ENCODE measurements at places on chromosomes 2 and 18.

DNA sequence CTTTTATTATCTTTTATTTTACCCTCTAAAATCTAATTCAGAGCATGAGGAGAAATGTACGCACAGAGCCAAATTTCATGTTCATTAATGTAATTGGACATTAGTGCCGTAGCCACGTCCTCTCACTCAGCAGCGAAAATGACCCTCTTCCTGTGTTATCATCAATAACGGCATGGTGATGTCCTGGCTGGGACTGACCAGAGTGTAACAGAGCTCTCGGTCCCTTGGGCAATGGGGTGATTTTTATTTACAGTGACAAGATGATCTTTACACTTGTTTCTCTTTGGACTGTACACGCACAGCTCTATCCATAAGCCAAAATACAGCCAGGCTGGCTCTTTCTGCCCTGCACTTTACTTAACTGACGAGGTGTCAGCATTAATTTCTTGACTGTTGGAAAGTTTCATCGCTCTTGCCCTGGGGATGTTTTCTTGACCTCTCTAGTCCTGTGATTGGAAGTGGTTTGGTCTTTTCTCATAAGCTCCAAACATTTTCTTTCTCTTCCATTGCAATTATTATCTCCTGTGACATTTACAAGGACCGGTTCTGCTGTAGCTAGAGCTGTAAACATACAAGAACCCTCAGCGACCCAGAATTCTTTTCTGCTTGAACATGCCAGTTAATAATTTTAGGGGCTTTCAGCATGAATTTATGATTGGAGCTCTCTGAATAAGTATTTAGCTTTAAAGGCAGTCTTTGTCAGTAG, 308.0 kb upstream of the PIK3C3 start:
- DNase-seq = no peak

DNA sequence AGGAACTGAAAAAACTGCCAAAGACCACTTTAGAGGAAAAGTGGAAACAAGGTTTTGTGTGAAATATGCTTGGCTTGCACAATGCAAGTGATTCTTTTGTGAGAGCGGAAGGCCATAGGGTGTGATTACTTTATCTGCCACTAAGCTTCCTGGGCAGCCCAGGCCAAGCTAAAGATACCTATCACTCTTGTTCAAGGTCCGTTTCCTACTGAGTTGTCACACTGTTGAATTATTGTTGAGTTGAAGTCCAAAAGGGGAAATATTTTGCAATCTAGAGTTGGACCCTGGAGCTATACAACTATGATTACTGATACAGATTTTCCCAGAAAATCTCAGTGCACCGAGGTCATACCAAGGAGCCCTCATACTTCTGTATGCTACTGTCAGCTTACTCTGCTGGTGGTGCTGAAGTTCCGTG, 72.7 kb upstream of the CTAGE1 start:
- DNase-seq = no peak

DNA sequence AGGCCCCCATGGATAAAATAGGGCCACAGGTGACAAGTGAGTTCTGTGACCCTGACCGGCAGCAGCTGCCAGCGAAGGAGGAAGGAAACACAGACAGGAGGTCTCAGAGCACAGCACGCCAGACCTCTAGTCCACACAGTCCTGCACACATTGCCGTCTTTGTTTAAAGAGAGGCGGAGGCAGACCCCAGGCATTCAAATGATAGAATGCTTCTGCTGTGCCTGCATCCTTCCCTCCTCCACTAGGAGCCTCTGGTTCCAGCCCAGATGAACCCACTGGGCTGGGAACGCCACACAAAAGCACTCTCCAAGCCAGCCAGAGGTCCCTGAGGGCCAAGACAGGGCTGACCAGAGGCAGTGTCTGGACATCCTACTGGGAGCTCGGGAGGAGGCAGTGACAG, 118.7 kb downstream of the KLHL29 start:
- no peak for DNase-seq

DNA sequence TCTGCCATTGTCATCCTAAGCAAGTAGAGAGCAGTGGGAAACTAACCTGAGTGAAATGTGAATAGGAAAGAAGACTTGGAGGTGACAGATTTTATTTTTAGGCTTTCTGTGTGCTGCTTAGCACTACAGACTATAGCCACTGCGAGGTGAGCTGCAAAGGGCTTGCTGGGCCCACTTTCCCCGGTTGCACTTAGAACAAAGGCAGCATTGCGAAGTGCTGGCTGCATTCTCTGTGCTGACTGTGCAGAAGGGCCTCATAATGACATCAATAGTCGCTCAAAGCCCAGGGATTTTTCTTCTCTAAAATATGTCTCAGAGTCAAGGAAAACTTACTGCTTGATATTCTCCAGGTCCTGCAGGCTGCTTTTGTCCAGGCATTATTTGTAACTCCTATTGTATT, 592.1 kb downstream of the TDRD15 start:
- no peak for DNase-seq

DNA sequence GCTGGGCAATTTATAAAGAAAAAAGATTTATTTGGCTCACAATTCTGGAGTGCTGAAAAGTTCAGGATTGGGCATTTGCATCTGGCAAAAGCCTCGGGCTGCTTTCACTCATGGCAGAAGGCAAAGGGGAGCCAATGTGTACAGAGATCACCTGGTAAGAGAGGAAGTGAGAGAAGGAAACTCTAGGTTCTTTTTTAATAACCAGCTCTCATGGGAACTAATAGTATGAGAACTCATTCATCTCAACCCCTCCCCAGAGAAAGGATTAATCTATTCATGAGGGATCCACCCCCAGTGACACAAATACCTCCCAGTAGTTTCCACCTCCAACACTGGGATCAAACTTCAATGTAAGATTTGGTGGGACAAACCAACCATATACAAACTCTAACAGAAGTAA, 129.0 kb downstream of the EVA1A start:
- no peak for DNase-seq

DNA sequence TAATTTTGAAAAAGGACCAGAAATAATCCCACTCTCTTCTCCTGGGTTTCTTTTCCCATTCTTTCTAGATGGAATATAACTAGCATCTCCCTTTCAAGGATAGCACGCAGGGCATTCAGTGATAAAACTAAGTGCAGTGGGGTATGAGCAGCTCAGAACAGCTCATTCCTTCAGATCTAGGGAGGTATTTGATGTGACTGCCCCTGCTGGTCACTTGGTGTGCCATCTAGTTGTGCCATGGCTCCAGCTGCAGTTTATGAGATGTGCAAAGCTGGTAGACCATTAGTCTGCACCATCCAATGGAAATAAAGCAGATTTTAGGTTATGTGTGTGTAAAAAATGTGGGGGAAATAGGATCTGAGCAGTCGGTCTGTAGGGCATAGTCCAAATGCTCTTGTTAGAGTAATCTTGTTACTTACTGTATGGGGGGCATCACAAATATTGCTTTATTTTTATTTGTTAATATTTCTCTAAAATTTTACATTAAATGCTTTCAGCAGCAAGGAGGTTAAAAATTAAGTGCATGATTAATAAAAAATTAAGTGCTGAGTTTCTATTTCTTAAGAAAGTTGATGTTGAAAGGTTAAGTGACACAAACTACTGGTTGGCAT, 38.9 kb downstream of the CTAGE1 start:
- DNase-seq = no peak

- no peak for DNase-seq
These were observed 87.3 kb downstream of the HNRNPLL start for GRCh38 chr2:38515155-38516074.

DNA sequence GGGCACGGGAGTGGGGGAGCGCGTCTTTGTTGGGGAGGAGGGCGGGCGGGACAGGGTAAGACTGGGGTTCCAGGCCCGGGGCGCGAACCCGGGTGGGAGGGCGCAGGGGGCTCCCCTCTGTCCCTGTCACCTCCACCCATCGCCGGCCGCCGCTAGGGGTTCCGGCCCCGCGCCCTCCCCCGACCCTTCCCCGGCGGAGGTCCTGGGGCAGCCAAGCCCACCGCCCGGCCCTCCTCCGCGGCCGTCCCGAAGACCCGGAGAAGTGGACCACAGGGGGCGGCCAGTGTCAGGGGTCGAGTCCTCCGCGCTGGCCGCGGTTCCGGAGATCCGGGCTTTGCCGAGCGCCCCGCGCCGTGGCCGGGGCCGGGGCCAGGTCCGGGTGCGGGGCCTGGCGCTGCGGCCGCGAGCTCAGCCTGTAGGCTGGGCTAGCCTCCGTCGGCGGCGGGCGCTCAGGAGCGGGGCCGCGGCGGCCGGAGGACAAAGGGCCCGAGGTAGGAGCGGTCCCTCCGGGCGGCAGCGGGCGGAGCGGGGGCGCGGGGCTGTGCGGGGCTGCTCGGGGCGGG, 16.6 kb upstream of the E2F6 start:
- DNase-seq = no peak

DNA sequence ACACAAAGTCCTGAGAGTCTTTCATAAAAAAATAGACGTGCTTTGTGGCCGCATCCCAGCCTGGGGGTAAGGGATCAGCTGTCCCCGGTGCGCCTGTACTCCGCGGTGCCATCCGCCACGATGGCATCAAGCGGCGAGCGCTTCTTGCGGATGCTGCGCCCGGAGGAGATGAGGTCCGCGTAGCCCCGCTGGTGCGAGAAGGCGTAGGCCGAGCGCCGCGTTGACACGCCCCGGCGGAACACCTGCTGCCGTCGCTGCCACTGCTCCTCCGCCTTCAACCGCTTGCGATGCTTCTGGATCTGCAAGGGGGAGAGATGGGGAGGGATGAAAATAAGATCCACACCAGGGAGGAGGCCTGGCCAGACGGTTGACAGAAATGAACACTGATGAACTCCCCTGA, 26.8 kb upstream of the NARS1 start:
- no peak for DNase-seq

DNA sequence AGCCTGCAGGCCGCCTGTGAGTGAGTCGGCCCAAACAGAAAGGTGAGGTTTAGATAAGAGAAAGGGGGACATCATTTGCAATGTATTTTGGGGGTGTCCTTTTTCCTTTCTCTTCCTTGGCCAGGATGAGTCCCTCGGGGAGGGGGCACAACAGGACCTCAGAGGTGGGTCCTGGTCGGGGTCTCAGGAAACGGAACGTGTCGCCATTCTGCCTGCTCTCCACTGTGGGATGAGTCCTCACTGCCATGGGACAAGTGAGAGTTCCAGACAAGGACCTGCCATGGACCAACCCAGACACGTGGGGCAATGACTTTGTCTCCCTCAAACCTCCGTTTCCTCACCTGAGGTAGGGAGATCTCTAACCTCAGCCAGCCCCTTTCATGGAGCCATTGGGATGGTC, 67.9 kb upstream of the TAF1B start:
- no peak for DNase-seq

GRCh38 chr2:27806311-27807059, 35.0 kb downstream of the MRPL33 start:
- DNase-seq = no peak

GRCh38 chr2:214069254-214069653, 341.6 kb upstream of the VWC2L start:
- DNase-seq = no peak

DNA sequence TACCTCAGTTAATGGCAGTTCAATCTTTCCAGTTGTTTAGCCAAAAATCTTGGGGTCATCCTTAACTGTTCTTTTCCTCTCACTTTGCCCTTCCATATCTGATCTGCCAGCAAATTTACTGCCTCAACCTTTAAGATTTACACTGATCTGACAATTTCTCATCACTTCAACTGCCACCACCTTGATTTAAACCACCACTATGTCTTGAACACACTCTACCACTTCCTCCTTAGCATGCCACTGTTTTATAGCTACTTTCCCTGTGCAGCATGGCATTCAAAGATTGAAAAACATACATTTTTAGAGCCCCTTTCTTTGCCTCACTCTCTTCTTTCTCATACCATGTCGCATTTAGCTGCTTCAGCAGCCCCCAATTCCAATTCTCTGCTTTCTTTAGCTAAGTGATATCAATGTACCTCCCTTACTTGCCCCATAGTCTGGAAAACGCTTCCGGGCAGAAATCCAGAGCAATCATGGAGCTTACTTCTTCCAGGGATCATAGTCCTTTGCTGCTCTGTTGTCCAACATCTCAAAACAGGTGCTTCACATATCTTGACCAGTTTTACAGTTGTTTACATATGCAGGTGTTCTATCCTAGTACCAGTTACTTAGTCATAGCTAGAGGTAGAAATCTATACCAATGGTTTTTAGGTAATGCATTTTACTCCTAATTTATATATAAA, 10.9 kb downstream of the PGAP1 start:
- DNase-seq = no peak

GRCh38 chr18:6435731-6436130, 21.0 kb upstream of the L3MBTL4 start:
- DNase-seq = no peak

DNA sequence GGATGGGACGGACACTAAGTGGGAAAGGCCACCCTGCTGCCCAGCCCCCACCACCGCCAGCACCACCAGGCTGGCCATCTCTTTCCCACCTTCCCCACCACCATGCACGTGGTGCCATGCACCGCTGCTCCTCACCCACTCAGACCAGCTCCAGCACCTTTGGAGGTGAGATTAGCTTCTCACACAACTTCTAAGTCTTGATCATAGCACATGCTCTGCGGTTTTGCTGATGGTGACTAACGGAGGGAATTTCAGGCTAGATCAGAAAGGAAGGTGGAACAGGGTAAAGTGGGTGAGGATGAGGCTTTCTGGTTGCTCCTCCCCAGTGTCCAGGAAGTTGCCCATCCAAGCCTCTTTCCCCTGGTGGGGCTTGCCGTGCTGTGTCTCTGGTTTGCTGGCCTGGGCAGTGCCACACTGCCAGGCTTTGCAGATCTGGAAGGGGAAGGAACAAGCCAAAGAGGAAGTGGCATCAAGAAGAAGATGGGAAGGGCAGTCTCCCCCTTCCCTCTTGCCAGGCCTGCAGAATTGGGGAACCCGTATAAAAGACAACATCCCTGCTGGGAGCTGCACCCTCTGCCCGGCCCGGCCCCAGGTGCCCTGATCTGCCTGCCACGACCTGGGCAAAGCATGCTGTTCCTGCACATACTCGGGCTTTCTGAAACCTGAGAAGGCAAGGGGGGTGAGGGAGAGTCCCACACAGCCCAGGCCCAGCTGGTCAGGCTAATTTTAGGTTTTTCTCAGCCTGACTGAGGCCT, 44.3 kb upstream of the CAB39 start:
- no peak for DNase-seq

DNA sequence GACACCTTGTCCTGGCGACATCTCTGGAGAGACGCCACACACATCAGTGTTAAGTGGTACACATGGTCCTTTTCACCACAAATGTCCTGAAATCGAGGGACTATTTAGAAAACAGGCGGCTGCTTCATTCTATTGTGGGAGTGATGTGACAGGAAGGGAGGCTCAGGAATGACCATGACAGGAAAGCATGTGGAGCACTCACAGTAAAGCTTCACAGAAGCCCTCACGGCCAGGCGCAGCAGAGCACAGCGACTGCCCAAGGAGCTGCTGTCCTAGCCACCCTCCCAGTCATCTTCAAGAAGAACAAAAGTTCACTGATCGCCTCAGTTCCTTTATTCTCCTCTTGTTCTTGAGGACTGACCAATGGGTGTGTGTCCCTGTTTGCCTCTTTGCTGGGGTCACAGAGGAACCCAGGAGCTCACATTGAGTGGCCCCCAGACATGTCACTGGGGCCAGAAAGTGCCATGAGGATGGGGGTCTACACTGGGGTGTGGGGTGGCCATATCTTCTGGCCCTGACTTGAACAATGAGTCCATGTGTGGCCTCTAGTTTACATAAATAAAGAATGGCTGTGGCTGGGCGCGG, 84.6 kb upstream of the RANBP2 start:
- no peak for DNase-seq

- DNase-seq = no peak
These were observed 24.6 kb downstream of the RTN4 start for GRCh38 chr2:55025627-55026026.

Data from NCI-H2029 treated with DMSO at 0.1 percent for 48 hours (cell line).